CD4-positive, alpha-beta T cell treated with Interleukin-17A for 1 hour (primary cell): ENCODE measurements at places on chromosomes 16 and 17.
A peak's percentile ranks its signal among the peaks of the same experiment; 100 is the strongest.

GRCh38 chr17:7213895-7214299, 5.7 kb downstream of the DLG4 start:
- peak; percentile 92 for DNase-seq

GRCh38 chr17:30832438-30833124, 815 bp downstream of the ATAD5 start:
- DNase-seq = no peak

GRCh38 chr17:44202756-44203155, 3.1 kb upstream of the ATXN7L3 start:
- DNase-seq = no peak

- DNase-seq = no peak
These were observed 29.2 kb downstream of the SALL1 start for GRCh38 chr16:51121850-51122249.

GRCh38 chr17:50778471-50778870, 11.2 kb upstream of the ANKRD40CL start:
- DNase-seq = no peak

DNA sequence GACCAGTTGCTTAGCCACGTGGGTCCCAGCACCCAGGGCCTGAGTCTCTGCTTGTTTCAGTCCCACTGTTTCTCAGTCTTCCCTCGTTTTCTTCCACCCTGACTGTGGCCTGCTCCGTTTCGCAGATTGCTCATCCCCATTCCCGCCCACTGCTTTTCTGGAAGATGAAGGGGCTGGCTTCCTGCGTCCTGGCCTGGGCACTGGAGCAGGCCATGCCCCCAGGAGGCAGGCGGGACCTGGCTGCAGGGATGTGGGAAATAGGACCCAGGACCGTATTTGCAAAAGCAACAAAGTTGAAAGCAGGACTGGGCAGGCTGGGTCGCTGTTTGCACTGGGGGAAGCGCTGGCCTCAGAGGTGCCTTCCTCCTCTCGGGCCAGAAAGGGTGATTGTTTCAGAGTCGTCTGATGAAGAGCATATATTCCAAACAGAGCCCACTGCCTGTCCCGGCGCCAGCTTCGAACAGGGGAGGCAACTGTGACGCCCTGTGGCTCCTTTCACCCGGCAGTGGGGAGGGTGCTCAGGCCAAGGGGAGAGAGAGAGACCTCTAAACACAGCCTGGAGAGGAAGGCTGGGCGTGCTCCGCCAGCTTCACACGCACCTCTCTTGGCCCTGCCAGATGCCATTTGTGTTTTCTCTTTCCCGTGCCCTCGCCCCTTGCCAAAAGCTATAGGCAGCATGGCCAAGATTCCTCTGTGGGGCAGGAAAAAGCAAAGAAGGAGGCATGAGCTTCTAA, 108.6 kb downstream of the CMIP start:
- DNase-seq = no peak

- peak; percentile 72 for DNase-seq
These were observed 1.6 kb downstream of the HOXB2 start for GRCh38 chr17:48543107-48543853.

DNA sequence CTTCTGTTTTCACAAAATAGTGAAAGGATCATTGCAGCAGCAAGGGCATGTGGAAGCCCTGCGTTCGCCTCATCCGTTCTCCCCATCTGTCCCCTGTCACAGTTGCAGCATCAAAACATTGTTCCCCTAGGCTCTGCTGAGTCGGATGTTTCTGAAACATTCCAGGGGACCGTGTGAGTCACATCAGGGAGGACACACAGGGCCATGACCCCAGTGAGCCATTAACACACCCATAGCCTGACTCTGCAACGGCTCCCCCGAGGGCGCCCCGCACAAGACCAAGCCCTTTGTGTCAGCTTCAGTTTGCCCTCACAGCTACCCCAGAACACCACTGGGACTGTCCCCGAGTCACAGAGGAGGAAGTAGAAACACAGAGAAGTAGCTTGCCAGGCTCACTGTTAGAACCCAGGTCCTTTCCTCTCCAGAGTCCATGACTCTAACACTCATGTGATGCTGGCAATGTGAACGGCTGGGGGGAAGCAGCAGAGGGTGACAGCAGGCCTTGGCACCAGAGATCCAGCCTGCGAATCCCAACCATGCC, 63.3 kb upstream of the HSBP1 start:
- DNase-seq = peak; percentile 11

DNA sequence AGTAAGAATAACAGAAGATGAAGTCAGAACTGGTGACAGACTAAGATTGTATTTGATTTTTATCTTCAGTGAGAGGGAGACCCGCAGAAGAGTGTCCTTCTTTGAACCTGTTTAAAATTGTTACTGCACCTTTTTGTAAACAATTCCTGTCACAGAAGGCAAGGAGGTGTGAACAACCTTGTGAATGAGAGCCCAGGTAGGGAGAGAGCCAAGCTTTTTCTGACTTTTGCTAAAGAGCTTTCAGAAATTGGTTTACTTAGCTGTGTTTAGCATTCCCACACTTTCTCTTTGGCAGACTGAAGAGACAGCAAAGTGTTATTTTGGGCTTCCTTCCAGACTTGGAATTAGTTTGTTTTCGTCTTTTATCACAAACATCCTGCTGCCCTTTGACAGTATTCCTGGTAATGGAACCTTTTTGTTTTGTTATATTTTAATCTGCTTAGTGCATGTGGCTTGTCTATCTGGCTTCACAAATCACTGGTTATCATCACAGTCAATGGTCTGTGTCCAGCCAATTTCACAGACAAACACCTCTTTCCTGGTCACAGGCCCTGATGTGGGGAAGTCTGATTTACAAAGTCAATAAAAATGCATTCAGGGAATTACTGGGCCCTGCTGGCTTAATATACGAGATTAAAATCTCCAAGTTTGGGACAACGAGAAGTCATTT, 85.7 kb upstream of the HS3ST2 start:
- DNase-seq = no peak

DNA sequence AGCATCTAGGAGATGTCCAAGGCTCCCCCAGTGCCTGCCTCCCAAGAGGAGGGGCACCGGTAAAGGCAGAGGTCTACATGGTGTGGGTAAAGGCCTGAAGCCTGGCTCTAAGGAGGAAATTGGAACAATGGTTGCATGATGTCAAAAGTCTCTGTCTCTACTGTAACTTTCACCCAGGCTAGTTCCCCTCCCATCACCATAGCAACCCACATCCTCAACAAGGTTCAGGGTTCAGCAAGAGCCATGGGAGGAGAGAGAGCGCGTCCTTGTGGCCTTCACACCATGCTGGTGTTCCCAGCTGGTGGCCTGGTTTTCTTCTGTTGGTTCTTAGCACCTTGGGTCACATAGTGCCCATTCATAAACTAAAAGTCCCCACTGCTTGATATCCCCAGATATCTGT, 196.7 kb upstream of the CDH5 start:
- no peak for DNase-seq

DNA sequence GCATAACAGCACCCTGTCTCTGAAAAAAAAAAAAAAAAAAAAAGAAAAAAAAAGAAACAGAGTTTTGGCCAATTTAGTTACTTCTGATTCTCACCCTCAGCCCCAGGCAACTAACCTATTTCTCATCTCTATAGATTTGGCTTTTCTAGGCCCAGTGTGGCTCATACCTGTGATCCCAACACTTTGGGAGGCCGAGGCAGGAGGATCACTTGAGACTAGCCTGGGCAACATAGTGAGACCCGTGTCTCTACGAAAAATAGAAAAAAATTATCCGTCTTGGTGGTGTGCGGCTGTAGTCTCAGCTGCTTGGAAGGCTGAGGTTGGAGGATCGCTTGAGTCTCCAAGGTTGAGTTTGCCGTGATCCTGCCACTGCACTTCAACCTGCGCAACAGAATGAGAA, 8.7 kb downstream of the RPS6KB1 start:
- no peak for DNase-seq

GRCh38 chr16:1771188-1771863, at the start of gene NME3:
Gene NME3 (minus strand): TSS chr16:1771543. CDS start chr16:1771534, 9 bp downstream.
- peak; percentile 75 for DNase-seq

DNA sequence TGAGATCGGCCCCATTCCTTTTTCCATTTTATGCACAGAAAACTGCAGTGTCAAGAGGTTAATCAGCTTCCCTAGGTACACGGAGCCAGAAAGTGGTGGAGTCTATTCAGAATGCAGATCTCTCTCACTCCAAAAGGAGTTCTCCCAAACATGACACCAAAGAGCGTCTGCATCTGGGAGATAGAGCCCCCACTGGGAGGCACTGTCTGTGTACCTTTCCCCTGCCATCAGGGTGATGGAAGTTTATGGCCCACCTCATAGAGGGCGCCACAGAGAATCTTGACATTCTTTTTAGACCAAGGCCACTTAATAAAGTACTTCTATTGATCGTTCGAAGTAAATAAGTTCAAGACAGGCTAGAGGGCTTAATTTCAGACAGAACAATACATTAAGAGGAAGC, 493.7 kb upstream of the ERCC4 start:
- DNase-seq = no peak
